ENCODE measurements at places on chromosomes 13 and 19.

DNA sequence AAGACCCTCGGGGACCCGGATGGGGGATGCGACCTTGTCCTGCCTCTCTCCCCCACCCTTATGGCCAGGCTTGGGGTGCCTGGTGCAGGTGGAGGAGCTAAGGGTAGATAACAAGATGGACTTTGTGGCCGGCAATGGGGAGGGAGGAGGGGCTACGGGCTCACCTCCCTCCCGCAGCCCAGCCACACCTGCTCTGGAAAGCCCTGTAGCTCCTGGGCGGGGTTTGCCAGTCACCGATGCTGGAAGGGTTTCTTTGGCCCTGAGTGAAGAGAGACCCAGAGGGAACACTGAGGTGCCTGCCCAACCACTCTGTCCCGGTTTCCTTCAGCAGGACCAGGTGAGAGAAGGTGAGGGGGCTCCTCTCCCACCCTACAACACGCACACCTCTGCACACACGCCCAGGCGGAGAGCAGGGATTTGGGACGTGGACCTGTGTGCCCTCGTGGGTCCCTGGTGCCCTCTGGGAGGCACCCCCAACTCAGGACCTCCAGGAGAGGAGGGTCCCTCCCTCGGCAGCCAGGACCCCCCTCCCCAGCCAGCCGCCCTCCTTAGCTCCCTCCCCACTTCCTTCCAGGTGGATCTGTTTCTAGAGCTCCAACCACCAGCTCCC is at the start of gene FUT2:
Gene FUT2, plus strand, starts transcription at position 229 of the 610 bp plus-strand sequence. CDS start 6,986 bp downstream, outside the sequence.
- no peak for DNase-seq

DNA sequence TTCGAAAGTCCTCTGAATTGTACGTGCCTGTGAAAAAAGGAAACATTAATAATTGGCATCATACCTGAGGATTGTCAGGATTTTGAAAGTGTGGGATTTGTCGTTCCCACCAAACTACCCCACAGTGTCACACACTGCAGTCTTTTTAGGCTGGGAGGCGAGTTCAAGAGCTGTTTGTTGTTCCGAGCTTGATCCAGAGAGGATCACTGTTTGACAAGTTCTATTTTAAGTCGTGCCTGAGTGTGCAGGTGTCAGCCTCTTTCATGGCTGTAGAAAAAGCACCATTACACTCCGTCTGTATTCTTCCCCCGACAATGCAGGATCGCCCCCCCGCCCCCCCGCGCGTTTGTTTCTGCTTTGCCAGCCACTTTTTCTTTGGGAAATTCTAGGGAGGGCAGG is 635 bp upstream of the NBEA start:
- DNase-seq: no peak

- DNase-seq: no peak
Measured at GRCh38 chr19:49065905-49066512, 1.4 kb upstream of the NTF4 start.

DNA sequence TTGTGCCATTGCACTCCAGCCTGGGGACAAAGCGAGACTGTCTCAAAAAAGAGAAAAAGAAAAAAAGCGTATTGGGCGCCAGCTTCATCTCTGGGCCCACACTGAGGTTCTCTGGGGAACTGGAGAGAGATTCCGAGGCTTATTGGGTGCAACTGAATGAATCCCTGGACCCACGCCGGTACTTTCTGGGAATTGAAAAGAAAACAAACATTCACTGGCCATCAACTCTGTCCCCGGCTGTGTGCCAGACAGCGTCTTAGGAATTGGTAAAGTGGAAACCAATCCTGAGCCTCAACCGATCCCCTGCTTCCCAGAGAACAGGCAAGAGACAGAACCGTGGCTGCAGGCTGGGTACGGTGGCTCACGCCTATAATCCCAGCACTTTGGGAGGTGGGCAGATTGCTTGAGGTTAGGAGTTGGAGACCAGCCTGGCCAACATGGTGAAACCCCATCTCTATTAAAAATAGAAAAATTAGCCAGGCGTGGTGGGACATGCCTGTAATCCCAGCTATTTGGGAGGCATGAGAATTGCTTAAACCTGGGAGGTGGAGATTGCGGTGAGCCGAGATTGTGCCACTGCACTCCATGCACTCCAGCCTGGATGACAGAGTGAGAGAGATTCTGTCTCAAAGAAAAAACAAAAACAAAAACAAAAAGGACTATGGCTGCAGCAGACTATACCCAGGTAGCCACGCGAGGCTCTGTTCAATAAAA is 8.6 kb downstream of the ANO8 start:
- DNase-seq: no peak

DNA sequence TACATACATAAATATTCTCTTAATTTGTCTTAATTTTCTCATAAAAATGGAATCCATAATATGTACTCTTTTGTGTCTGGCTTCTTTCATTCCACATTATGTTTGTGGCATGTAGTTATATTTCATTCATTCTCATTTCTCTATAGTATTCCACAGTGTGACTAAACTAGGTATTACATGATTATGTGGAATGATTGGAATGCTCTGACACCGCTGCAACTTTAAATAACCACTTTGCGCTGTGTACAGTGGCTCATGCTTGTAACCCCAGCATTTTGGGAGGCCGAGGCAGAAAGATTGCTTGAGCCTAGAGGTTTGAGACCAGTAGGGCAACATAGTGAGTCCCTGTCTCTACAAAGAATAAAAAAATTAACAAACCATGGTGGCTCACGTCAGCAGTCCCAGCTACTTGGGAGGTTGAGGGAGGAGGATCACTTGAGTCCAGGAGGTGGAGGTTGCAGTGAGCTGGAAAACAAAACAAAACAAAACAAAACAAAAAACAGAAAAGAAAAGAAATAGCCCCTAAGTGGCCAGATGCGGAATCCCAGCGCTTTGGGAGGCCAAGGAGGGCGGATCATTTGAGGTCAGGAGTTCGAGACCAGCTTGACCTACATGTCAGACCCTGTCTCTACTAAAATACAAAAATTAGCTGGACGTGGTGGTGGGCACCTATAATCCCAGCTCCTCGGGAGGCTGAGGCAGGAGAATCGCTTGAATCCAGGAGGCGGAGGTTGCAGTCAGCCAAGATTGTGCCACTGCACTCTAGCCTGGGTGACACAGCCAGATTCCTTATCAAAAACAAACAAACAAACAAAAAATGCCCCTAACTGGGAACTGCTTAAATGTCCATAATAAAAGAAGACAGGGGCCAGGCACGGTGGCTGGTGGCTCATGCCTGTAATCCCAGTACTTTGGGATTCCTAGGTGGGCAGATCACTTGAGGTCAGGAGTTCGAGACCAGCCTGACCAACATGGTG is 8.0 kb upstream of the SAE1 start:
- DNase-seq: no peak

GRCh38 chr13:39374741-39375189 is 228.2 kb downstream of the LHFPL6 start:
- no peak for DNase-seq

All from fibroblast of the conjunctiva (primary cell).